IPS DF 6.9 (cell line): ENCODE measurements at places on chromosomes 2 and 18.

DNA sequence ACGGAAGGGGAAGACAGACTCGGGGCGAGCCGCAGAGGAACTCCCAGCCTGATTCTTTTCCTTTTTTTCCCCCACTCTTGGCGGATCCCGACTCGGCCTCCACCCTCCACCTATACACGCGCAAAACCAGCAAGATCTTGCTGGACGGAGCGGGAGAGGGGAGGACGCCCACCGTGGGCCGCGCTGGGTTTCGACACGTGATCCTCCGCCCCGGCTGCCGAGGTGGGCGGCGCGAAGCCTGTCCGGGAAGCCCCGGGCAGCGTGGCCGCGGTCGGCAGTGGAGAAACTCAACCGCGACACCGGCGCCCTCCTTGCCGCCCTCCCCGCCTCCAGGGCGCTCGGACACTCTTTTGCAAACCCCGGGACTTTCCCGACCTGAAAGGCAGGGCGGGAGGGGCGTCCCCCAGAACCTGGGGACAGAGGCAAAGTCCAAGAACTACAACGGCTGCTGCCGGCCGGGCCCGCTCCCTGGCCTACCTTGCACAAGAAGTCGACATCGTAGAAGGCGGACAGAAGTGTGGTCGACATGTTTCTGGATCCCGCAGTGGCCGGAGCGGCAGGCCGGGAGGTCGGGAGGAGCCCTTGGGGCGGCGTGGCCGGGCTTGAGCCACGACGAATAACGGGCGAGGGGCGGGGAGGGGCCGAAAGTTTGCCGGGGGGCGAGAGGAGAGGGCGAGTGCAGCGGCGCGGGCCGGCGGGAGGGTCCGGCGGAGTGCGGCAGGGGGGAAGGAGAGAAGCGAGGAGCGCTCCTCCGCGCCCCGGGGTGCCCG lies 433 bp downstream of the ZFP36L2 start:
- H3K27ac ChIP-seq = no peak overlapping the region
- H3K36me3 ChIP-seq = peaks cover 11% of the 10 kb centered on the region; the same call in 1 of the 2 replicates
- peaks cover 4% of the 10 kb centered on the region; the same call in 1 of the 2 replicates for H3K4me1 ChIP-seq
- no peaks in the 10 kb centered on the region for H3K27me3 ChIP-seq
- no peak for DNase-seq

- H3K4me3 ChIP-seq = no peak overlapping the region
- DNase-seq = no peak
- H3K27ac ChIP-seq = no peak overlapping the region
- no peaks in the 10 kb centered on the region for H3K4me1 ChIP-seq
- H3K36me3 ChIP-seq = no peaks in the 10 kb centered on the region; the same call in 1 of the 2 replicates
- no peaks in the 10 kb centered on the region for H3K27me3 ChIP-seq
Observed at GRCh38 chr2:135093193-135093592, 41.1 kb downstream of the RAB3GAP1 start.

- DNase-seq = no peak
- H3K36me3 ChIP-seq = no peaks in the 10 kb centered on the region
- no peaks in the 10 kb centered on the region for H3K27me3 ChIP-seq
- H3K4me3 ChIP-seq = no peak overlapping the region
- no peaks in the 10 kb centered on the region for H3K4me1 ChIP-seq
Observed at GRCh38 chr2:210965472-210965871, 409.1 kb downstream of the CPS1 start.

- no peak for DNase-seq
- H3K4me3 ChIP-seq = no peak overlapping the region
- no peaks in the 10 kb centered on the region for H3K27me3 ChIP-seq
- H3K27ac ChIP-seq = no peak overlapping the region
- H3K4me1 ChIP-seq = peaks cover 8% of the 10 kb centered on the region; the same call in 1 of the 2 replicates
Observed at GRCh38 chr2:101328474-101329007, 20.0 kb upstream of the RNF149 start.

GRCh38 chr2:105243961-105244360 lies 2.4 kb downstream of the GPR45 start:
- H3K36me3 ChIP-seq = no peaks in the 10 kb centered on the region; the same call in 1 of the 2 replicates
- no peaks in the 10 kb centered on the region for H3K4me1 ChIP-seq
- DNase-seq = peak; percentile 29
- H3K27ac ChIP-seq = no peak overlapping the region

DNA sequence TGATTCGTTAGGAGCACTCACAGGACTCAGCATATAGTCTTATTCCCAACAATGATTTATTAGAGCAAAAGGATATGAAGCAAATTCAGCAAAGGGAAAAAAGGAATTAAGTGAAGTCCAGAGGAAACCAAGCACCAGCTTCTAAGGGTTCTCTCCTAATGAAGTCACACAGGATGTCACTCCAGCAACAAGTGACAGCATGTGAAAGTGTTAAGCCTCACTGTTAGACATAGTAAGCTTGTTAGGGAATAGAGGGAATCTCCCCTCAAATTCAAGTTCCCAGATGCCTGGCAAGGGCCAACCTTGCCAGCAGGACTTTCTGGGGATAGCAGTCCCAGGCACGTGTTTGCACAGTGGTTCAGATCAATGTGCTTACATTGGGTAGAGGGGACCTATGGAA lies 4.4 kb upstream of the SLC30A6 start:
- DNase-seq = no peak
- H3K36me3 ChIP-seq = no peaks in the 10 kb centered on the region
- no peaks in the 10 kb centered on the region for H3K27me3 ChIP-seq
- H3K27ac ChIP-seq = no peak overlapping the region
- no peak overlapping the region for H3K4me3 ChIP-seq

DNA sequence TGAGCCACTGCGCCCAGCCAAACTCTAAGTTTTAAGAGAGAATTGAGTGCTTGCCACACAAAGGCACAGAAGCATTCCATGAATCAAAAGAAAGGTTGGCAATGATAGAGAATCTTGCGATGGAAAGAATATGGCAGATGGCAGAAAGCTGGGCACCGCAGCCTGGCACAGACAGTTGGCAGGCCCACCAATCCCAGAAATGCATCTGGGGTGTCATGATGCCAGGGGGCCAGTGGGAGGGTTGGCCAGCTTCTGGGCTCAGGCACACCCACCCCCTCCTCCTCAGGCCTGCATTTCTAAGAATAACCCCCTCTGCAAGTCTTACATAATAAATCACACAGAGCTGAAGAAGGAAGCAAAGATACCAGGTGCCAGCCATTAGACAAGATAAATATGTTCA lies 19.6 kb downstream of the ZNF2 start:
- H3K4me1 ChIP-seq = no peaks in the 10 kb centered on the region
- no peak overlapping the region for H3K4me3 ChIP-seq
- 0 out of 2 replicates have a peak, but pooled peaks cover 4% of the 10 kb centered on the region for H3K36me3 ChIP-seq

- no peak overlapping the region for H3K27ac ChIP-seq
- no peak overlapping the region for H3K4me3 ChIP-seq
- H3K27me3 ChIP-seq = no peaks in the 10 kb centered on the region
- peaks cover 5% of the 10 kb centered on the region; the same call in 1 of the 2 replicates for H3K36me3 ChIP-seq
Observed at GRCh38 chr2:3399829-3400228, 20.3 kb downstream of the TRAPPC12 start.

- no peaks in the 10 kb centered on the region for H3K36me3 ChIP-seq
- H3K27me3 ChIP-seq = no peaks in the 10 kb centered on the region
- no peak overlapping the region for H3K27ac ChIP-seq
- peaks cover 3% of the 10 kb centered on the region; the same call in 1 of the 2 replicates for H3K4me1 ChIP-seq
- H3K4me3 ChIP-seq = no peak overlapping the region
Observed at GRCh38 chr2:149218497-149218896, 111.9 kb upstream of the LYPD6 start.

- DNase-seq = peak; percentile 48
- H3K4me1 ChIP-seq = 0 out of 2 replicates have a peak, but pooled peaks cover 2% of the 10 kb centered on the region
- no peak overlapping the region for H3K27ac ChIP-seq
- H3K4me3 ChIP-seq = no peak overlapping the region
Observed at GRCh38 chr18:53380063-53380639, 844.3 kb downstream of the MBD2 start.
